ENCODE measurements at places on chromosomes 11 and 22. TPM values are rescaled to one million over a fixed set of nuclear protein-coding genes. Genes with fewer than 3 reads are reported as not detected.

GRCh38 chr22:50252082-50253045 lies 1.3 kb upstream of the HDAC10 start:
- no peak for DNase-seq

Gene SPON1
- 20.6 TPM for total RNA-seq

Gene SLCO2B1
- total RNA-seq = 692 TPM

- DNase-seq = no peak
These were observed 92.8 kb upstream of the NARS2 start for GRCh38 chr11:78667461-78667860.

GRCh38 chr11:11379661-11380060 lies 26.6 kb upstream of the CSNK2A3 start:
- no peak for DNase-seq

- no peak for DNase-seq
These were observed 14.2 kb upstream of the CABP7 start for GRCh38 chr22:29705651-29706050.

GRCh38 chr11:82004537-82005213 lies 729.0 kb downstream of the FAM181B start:
- no peak for DNase-seq

DNA sequence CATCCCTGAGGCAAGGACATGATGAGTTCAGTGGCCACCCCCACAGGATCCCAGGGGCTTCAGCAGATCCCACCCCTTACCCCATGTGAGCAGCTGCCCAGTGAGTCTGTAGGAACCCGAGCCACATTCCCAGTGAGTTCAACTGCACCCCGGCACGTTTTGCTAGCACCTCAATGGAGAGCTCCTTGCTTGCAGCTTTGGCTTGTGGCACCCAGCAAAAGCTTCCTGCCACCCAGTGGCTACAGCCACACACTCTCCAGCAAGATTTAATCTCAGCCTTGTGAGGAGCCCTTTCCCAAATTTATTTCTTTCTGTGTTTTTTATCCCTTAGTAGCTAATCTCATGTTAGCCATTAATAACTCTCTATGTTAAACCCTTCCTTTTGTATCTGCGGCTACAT lies 4.0 kb downstream of the SAA1 start:
- no peak for DNase-seq

Measured in thoracic aorta (tissue), 2 donors.